ENCODE measurements at places on chromosomes 11 and 22. TPM values are rescaled to one million over a fixed set of nuclear protein-coding genes. Genes with fewer than 3 reads are reported as not detected.

The FXYD6 gene
- total RNA-seq = not detected

DNA sequence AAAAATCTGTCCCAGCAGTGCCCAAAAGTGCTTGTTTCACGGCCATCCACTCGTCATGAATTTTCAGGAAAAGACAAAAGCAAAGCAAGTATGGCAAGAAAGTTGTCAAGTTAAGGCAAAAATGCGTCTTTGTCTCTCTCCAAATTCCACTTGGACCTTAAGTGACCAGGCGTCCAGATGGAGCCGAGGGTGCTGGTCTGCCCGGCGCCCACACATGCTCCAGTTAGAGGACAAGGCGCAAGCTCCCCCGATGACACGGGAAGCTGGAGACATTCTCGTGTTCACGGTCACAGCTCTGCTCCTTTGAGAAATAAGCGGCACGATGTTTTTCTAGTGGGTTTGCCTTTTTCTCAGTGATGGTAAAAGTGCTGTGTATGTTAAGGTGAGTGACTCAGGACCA lies 219.0 kb downstream of the BRD1 start:
- no peak overlapping the region for H3K27ac ChIP-seq
- peaks cover under 1% of the 10 kb centered on the region for H3K36me3 ChIP-seq
- H3K27me3 ChIP-seq = no peaks in the 10 kb centered on the region
- no peak for DNase-seq
- no peaks in the 10 kb centered on the region for H3K4me1 ChIP-seq

DNA sequence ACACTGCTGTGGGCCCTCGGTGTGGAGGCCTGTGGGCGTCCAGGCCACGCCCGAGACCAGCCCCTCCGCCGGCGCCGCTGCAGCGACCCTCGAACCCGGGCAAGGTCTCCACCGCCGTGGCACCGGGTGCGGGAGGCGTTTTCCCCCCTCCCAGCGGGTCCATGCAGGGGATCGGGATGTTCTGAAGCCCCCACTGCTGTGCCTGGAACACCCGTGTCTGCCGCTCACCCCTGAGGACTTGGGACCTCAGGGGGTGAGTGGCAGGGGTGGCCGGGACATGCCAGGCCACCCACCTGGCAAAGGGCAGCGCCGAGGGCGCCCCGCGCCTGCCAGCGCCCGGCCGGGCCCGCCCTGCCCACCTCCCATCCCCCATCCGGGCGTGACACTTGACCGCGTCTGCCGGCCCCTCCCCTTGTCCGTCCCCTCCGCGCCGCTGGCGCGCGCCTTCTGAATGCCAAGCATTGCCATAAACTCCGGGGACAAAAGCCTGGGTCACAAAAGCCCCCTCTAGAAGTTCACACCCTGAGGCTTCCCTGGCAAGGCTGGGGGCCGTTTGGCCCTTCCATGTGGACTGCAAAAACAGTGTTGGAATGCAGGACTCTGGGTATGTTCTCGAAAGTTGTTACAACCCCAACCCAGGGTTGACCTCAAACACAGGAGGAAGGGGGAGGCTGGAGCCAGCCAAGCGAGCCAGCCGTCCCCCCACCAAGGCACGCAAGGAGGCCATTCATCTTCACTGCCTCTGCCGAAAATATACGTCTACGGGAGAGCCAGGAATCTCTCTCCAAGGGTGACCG lies 819 bp upstream of the KCNQ1OT1 start:
- no peak overlapping the region for H3K27ac ChIP-seq
- no peaks in the 10 kb centered on the region for H3K27me3 ChIP-seq
- DNase-seq = no peak
- H3K36me3 ChIP-seq = peaks cover 2% of the 10 kb centered on the region
- H3K4me3 ChIP-seq = peak overlapping the region; percentile 53
- peaks cover 18% of the 10 kb centered on the region for H3K4me1 ChIP-seq

The APOL3 gene
- total RNA-seq = 116 TPM

The TEX12 gene
- total RNA-seq = 0.82 TPM

- DNase-seq = no peak
- no peak overlapping the region for H3K27ac ChIP-seq
- H3K4me1 ChIP-seq = no peaks in the 10 kb centered on the region
- H3K36me3 ChIP-seq = no peaks in the 10 kb centered on the region
These were observed 4.2 kb downstream of the NOX4 start for GRCh38 chr11:89487016-89487415.

DNA sequence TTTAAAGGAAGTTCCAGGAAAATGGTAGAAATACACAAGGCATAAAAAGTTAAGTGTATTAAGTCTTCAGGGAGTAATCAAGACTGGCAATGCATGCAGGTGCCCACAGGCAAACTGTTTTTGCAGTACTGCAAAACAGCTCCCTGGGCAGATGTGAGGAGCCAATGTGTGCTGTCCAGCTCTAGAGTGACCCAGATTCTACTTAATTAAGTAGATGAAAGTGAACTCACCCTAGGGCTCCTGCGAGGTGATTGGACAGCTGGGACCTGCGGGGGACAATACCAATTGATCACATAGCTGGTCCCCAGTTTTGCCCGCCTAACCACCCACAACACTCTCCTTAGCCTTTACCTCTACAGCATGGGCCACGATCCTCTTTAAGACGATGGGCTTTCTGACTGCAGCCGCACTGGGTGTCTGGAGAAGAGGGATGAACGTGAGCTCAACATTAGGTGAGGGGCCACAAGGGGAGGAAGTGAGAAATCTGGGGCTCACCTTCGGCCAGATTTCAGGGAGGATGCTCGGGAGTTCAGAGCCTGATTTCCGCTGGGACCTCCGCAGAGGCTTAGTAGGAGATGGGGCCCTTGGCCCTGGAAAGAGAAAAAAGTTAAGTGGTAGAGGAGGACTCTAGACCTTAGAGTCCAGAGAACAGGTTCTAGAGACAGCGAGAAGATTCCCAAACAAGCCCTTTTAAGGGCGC lies 556 bp downstream of the CDCA5 start:
- no peaks in the 10 kb centered on the region for H3K27me3 ChIP-seq
- H3K36me3 ChIP-seq = peaks cover 37% of the 10 kb centered on the region
- H3K4me1 ChIP-seq = peaks cover 28% of the 10 kb centered on the region
- peak overlapping the region; percentile 97 for H3K27ac ChIP-seq
- no peak for DNase-seq
- H3K4me3 ChIP-seq = peak overlapping the region; percentile 80

DNA sequence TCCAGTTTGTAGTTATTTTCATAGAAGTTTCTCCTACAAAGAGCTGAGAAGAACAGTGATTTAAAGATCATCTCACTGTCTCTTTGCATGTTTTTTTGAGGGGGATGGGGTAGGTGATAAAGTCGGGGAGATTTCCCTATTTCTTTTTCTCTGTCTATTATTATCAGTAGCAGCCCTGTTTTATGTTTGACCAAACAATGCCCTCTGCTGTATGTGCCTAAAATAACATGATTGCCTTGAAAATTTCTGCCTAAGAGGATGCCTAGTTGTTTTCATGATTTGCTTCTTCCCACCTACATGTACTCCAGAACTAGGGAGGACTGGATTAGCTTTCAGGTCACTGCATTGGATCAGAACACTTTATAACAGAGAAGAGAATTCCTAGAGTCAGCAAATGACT lies 1330.2 kb downstream of the LRRC4C start:
- H3K36me3 ChIP-seq = no peaks in the 10 kb centered on the region
- H3K27ac ChIP-seq = no peak overlapping the region
- H3K27me3 ChIP-seq = no peaks in the 10 kb centered on the region
- no peak for DNase-seq

DNA sequence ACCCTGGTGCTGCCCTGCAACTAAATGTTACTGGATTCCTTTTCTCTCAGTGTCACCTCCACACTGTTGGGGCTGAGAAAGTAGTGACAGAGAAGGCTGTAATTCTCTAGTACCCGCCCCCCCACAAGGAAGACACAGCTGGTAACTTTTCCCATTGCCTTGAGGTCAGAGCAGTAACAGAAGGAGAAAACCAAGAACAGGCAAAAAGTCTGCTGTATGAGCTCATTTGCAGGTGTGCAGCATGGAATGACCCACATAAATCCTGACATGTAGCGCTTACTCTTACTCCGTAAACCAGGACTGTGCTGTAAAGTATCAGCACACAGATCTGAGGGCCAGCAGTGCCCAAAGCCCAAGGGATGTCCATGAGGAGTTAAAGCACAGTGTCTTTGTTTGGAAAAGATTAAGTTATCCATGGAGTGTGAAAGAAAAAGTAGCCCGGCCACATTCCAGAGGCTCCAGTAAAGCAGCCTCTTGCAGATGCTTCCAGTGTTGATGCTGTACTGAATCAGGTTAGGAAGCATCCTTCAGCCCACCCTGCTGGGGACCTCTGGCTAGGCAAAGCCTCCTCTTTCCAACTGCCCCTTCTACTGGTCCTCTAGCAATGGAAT lies 120.7 kb downstream of the PLEKHA7 start:
- no peak overlapping the region for H3K27ac ChIP-seq
- H3K4me3 ChIP-seq = no peak overlapping the region
- H3K27me3 ChIP-seq = no peaks in the 10 kb centered on the region

GRCh38 chr11:60887556-60887955 lies 18.8 kb downstream of the PRPF19 start:
- H3K27ac ChIP-seq = no peak overlapping the region
- no peak overlapping the region for H3K4me3 ChIP-seq
- no peaks in the 10 kb centered on the region for H3K27me3 ChIP-seq
- H3K36me3 ChIP-seq = peaks cover 23% of the 10 kb centered on the region

The DDB1 gene
- 147 TPM for total RNA-seq

The MUC5B gene
- total RNA-seq = not detected

GRCh38 chr11:83613767-83614121 lies 327.6 kb upstream of the CCDC90B start:
- H3K4me3 ChIP-seq = no peak overlapping the region
- no peak overlapping the region for H3K27ac ChIP-seq
- no peaks in the 10 kb centered on the region for H3K36me3 ChIP-seq
- no peak for DNase-seq
- H3K4me1 ChIP-seq = no peaks in the 10 kb centered on the region
- no peaks in the 10 kb centered on the region for H3K27me3 ChIP-seq

- peaks cover 12% of the 10 kb centered on the region for H3K27me3 ChIP-seq
- no peak for DNase-seq
- H3K4me3 ChIP-seq = no peak overlapping the region
- H3K36me3 ChIP-seq = no peaks in the 10 kb centered on the region
- no peaks in the 10 kb centered on the region for H3K4me1 ChIP-seq
These were observed 15.8 kb downstream of the SCN4B start for GRCh38 chr11:118136801-118137200.

- no peak overlapping the region for H3K4me3 ChIP-seq
- H3K27me3 ChIP-seq = no peaks in the 10 kb centered on the region
- DNase-seq = no peak
- H3K4me1 ChIP-seq = no peaks in the 10 kb centered on the region
These were observed 9.0 kb downstream of the PRRG4 start for GRCh38 chr11:32838505-32839274.

DNA sequence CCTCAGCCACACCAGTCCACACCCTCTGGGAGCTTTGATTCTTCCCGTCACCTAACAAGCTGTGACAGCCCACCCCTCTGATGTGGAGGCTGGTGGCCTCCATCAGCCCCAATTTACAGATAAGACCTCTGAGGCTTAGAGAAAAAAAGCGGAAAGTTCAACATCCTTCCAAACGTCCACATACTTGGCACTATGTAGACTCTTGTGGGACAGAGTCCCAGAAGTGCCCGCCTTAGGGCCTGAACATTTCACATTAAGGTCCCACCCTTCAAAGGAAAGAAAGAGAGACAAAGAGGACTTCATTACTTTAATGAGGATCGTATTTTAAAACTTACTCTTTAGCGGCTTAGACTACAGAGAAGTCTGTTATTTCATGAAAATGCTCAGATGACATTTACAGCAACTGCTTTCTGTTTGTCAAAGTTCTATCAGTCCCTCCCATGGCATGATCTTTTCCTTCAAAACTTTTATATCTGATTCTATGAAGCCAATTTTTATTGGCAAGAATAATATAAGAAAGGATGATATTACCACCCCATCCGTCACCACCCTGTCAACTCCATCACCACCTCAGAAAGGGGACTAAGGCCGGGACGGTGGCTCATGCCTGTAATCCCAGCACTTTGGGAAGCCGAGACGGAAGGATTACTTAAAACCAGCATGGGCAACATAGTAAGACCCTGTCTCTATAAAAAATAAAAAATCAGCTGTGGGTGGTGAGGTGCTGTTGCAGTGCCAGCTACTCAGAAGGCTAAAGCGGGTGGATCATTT lies 15.7 kb upstream of the SCGB1A1 start:
- H3K36me3 ChIP-seq = no peaks in the 10 kb centered on the region
- H3K27ac ChIP-seq = no peak overlapping the region
- no peaks in the 10 kb centered on the region for H3K27me3 ChIP-seq
- peaks cover 41% of the 10 kb centered on the region for H3K4me1 ChIP-seq
- DNase-seq = no peak

DNA sequence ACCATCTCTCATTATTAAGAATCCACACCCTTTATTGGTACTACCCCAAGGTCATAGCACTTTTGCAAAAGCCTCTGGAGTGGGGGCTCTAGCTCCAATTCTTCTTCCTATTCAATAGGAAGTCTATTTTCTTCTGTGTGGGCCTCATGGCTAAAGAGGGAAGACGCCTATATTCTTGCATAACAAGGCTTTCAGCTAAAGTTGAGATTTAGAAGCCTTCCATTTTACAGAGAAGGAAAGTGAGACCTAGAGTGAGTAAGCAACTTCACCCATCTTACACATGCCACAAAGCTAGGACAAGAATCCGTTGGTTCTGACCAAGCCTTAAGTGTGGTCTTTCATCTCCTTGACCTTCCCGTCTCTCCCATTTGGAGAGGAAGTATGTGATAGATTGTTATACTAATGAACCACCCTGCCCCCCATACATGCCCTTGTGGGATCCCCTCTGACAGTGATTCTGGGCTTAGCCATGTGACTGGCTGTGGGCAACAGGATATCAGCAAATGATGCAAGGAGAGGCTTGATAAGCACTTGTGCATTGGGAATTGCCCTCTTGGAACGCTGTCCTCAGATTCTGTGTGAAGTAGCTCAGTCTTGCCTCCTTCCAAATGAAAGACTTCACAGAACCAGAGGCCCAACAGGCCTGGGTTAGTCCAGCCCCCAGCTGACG lies 12.3 kb downstream of the BACE1 start:
- no peak for DNase-seq
- H3K36me3 ChIP-seq = no peaks in the 10 kb centered on the region
- H3K4me3 ChIP-seq = no peak overlapping the region
- H3K4me1 ChIP-seq = no peaks in the 10 kb centered on the region
- no peak overlapping the region for H3K27ac ChIP-seq

DNA sequence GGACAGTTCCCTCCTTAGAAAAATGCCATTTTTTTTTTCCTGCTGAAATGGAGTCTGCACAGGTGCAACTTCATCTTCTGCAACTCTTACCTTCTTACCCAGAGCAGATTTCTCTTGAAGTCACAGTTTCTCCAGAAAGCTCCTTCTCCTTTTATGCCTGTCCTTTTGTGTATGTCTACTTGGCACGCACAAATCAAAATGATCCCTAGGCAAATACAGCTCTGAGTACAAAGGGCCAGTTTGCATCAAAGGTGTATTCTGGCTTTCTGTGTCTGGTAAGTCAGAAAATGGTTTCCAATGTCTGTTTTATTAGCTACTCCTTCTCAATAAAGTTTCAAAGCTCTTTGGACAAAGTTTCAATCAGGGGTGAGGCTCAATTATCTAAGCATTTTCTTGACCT lies 2.5 kb downstream of the CLDN25 start:
- H3K36me3 ChIP-seq = no peaks in the 10 kb centered on the region
- no peaks in the 10 kb centered on the region for H3K27me3 ChIP-seq
- no peak for DNase-seq
- H3K4me3 ChIP-seq = no peak overlapping the region
- no peak overlapping the region for H3K27ac ChIP-seq
